AG04449 (cell line): ENCODE measurements at places on chromosomes 3 and 15.
A peak's percentile ranks its signal among the peaks of the same experiment; 100 is the strongest.

DNA sequence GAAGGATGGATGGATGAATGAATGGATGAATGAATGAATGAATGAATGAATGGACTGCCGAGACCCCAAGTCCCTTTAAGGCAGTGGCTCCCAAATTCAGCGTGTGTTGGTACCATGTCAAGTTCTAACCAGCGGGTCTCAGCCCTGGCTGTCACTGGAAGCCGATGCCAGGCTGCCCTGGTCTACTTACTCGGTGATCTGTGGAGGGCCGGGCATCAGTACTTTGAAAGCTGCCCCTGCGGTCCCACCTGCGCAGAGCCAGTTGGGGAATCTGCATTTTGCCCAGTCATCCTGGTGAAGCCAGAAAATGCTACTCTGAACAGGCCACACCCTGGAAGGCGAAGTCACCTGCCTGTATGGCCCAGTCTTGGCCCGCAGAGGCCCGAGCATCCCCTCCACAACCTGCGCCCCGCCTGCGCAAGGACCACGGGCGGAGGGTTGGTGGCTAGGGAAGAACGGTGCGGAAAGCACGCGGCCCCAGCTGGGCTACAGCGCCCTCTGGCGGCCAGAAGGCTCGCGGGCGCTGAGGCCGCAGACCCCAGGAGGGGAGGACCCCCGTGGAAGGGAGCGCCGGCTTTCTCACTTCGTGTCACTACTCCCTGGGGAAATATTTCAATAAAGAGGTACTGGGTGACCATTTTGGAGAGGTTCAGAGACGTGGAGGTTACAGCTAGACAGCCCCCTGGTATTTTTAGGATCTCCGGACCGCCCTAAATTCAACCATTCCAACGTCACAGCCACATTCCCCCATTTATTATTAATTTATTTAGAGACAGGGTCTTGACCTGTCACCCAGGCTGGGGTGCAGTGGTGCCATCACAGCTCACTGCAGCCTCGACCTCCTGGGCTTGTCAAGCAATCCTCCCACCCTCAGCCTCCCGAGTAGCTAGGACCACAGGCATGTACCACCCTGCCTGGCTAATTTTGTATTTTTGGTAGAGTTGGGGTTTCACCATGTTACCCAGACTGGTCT, 34.9 kb downstream of the PRKCD start:
- no peak for DNase-seq

DNA sequence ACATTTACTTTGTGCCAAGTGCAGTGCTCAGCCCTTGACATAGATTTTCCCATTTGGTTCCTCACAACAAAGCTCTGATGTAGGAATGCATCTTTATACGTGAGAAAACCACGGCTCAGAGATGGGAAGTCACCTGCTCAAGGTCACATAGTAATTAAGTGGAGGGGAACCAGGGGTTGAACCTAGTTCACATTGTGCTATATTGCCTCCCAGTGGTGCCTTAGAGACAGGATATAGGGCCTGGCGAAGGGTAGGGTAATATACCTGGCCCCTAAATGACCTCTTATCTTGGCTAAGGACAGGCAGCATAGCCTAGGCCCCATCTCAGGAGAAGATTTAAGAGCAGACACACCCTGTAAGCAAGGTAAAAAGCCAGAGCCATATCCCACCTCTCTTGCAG, 71.5 kb downstream of the FOXP1 start:
- no peak for DNase-seq

- no peak for DNase-seq
These were observed 14.6 kb upstream of the TFRC start for GRCh38 chr3:196096382-196096953.

- no peak for DNase-seq
These were observed 23.8 kb downstream of the EFCAB12 start for GRCh38 chr3:129404610-129405009.

DNA sequence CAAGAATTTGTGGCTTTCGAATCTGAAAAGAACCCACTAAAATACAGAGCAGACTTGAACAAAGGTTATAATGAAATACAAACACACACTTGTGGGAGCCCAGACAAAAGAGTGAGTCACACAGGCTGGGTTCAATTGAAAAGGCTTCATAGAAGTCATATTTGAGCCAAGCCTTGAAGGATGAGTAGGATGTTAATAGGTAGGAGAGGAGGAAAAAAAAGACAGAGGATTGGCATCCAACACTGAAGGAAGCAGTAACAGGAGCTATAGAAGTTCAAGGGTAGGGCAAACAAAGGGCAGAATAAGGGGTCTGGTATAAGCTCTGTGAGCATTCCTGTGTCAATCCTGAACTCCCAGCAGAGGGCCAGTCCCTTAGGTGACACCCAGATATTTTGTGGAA, 325.4 kb downstream of the FOXP1 start:
- no peak for DNase-seq

GRCh38 chr15:63597038-63597790, at the start of gene FBXL22:
Gene FBXL22, plus strand, starts transcription at chr15:63597387. Its CDS starts 6 bp downstream, at chr15:63597393.
- DNase-seq = peak; percentile 40

- DNase-seq = no peak
These were observed 486.8 kb upstream of the CNTN4 start for GRCh38 chr3:1611824-1612223.

DNA sequence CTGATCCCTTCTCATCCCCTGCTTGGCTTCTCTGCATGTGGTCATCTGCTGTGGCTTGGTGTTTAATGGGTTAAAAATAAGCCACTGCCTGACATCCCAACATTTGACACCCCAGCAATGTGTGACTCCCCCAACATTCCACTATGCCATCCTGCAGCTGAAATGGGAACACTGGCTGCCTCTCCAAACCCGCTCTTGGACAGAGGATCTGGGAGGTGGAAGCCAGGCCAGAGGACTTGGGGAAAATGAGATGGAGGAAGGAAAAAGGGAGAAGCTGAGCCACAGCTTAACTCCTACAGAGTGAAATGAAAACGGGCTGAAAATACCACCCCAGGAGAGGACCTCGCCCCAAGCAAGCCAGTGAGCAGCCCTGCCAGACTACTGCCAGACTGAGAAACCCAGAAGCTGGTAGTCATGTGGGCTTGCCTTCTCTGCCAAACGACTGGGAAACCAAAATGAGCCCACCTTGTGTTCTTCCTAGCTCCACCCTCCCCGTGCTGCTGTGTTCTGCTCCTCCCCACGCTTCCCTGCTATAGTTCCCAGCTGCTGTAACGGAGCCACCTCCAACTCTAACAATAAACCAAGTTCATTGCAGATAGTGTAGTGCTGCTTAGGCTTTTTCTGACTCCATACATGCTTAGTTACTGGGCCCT, 13.7 kb downstream of the MAP1A start:
- DNase-seq = no peak

DNA sequence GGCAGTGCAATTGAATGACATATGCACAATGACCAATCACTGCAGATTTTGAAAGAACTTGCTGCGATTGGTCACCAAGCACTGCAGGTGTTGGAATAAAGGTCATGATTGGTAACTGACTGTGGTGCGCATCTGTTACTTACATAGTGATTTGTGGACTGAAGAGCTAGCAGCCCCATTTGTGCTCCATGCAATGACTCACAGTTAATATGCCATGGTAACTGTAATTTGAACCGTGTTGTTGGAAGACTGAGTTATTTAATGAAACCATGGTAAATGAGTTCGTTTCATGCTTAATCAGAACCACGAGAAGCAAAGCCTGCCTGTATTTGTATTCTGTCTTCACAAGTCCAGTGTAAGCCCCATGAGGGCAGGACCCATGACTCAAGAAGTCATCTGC, 220.5 kb downstream of the TJP1 start:
- no peak for DNase-seq

DNA sequence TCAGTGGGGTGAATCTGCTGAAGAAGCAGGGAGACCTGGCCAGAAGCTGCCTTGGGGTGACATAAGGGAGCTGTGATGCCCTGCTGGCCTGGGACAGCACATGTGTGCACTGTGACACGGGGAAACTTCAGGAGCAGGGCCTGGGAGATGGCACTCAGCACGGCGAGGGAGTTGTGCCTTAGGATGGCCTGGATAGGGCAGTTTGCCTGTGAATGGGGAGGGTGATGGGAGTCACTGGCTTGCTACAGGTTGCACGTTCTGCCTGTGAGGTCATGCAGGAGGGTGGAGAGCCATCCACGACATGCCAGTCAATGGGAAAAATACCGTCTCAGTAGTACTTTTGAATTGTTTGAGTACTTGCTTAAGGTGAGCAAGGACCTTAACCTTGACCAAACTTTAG, 76.8 kb upstream of the UBE3A start:
- no peak for DNase-seq

DNA sequence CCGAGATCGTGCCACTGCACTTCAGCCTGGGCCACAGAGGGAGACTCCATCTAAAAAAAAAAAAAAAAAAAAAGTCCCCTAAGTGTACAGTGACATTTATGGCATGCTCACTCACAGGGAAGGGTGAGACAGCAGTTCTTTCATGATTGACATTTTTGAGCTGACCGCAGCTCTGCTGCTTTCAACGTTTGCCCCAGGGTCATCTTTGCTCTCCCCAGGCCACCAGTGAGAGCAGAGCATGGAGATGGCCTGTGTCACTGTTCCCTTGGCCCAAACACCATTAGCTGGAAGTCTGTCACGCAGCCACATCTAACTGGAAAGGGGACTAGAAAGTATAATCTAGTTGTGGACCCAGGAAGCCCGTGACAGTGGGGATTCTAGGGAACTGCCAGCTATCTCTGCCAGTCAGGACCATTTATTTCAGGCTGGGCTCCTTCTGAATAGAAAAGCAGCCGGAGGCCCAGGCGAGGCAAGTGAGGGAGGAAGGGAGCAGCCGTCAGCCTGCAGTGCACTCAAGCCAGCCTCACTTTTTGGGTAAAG, 193.4 kb upstream of the HES1 start:
- DNase-seq = no peak

DNA sequence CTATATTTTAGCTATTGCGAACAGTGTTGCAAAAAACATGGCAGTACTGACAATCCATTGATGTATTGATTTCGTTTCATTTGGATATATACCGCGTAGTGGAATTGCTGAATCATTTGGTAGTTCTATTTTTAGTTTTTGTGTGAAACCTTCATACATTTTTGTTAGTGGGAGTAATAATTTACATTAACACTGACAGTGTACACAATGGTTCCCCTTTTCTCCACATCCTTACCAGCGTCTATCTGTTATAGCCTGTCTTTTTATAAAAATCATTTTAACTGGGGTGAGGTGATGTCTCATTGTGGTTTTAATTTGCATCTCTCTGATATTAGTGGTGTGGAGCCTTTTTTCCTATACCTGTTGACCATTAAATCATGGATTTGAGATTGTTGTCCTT, 392.4 kb upstream of the ALCAM start:
- DNase-seq = no peak

DNA sequence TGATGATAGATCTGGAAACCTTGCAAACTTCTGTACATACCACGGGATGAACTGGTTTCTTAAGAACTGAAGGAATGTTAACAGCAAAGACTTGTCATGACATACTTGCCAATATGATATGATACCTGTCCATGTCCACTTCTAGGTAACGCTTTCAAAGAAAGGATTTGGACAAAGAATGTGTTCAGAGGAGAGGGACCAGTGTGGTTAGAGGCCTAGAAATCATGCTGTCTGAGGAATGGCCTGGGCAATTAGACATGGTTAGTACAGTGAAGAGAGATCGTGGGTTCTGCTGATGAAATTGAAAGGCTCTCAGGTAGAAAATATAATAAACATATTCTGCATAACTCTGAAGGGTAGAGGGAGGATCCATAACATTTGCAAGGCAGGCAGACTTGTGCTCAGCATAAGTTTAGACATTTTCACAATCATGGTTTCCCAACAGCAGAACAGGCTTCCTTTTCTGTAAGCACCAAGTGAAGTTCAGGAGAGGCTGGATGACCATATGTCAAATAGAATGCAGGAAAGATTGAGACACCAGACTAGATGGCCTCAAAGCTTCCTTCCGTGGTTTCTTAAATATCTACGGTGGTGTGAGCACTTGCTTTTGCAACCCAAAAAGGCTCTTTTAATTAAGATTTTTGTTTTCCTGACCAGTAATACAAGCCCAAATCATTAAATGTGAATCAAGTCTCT, 39.9 kb downstream of the TGFBR2 start:
- no peak for DNase-seq

DNA sequence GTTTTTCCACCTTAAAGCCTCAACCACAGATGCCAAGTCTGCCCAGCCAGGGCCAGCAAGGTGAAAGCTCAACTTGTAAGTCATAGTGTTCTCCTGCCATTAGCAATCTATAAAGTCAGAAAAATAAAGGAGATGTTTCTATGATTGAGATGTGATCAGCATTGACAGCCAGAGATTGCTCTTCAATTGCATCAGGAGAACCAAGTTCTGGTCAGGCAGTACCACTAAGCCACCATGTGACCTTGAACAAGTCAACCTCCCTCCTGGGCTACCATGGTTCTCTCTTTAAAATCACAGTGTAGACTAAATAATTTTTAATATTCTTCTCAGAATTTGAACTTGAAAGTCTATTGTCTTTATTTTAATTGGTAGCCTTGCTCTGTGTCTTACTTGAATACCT, 220.3 kb upstream of the HES1 start:
- no peak for DNase-seq
